ENCODE measurements at places on chromosomes 5 and 9. TPM values are rescaled to one million over a fixed set of nuclear protein-coding genes. Genes with fewer than 3 reads are reported as not detected.

The STPG3 gene
- total RNA-seq: not detected

The GCNT4 gene
- 0.33 TPM for total RNA-seq

The PCDHGA5 gene
- 0.16 TPM for total RNA-seq

The IFNA13 gene
- total RNA-seq: not detected

The SECISBP2 gene
- 16.1 TPM for total RNA-seq

The GALT gene
- 14.0 TPM for total RNA-seq

The PCDHGA1 gene
- 0.26 TPM for total RNA-seq

The PARP8 gene
- total RNA-seq: 0.11 TPM

The GPR150 gene
- total RNA-seq: 0.13 TPM

The TPPP gene
- 5.4 TPM for total RNA-seq

The CKMT2 gene
- not detected for total RNA-seq

The ADAMTS2 gene
- 0.08 TPM for total RNA-seq

The PCDHA9 gene
- total RNA-seq: not detected

The VDAC1 gene
- total RNA-seq: 407 TPM

The PCDHA7 gene
- total RNA-seq: 0.07 TPM

The ZNF484 gene
- 2.1 TPM for total RNA-seq

The MVB12B gene
- 5.8 TPM for total RNA-seq

The MYO10 gene
- 48.0 TPM for total RNA-seq

The NR6A1 gene
- 1.9 TPM for total RNA-seq

The ARID3C gene
- 0.20 TPM for total RNA-seq

Data from A549 treated with dexamethasone at 1 μM for 4 hours (cell line).